ENCODE measurements at places on chromosomes 7 and 10.

- no peak for DNase-seq
Observed at GRCh38 chr7:19969859-19970493, 196.6 kb upstream of the TMEM196 start.

- peak; percentile 81 for DNase-seq
Observed at GRCh38 chr7:135512135-135512887, 2.4 kb upstream of the CNOT4 start.

DNA sequence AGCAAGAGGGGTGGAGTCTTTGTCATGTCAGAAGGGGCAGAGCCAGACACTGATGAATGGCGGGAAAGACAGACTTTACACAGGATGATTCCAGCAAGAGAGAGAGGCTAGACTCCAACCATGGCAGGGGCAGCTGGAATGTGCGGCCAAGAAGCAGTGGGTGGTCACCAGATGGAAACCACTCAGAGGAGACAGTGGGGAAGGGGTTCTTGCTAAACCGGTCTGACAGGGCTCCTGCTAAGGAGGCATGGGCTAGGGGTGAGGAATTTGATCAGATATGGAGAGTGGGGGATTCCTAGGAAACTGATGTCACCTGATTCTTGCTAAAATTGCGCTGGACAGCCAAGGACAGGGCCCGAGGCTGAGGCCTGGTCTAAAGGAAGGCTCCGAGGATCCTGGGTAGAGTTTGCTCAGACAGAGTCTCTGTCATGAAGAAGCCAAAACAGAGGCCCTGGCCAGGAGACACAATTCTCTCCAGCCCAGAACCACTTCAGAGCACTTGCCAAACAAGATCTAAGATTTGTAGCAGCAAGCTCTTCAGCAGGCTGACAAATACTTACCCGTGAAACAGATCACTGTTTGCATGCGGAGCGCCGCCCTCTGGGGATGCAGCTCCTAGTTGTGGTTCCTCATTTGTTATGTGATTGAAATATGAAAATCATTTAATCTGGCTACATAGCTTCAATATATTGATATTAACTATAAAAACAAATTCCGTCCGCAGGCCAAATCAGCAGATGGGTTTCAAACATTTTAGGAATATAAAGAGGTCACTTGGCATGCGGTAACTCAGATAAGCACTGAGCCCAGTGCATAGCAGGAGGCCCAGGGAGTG, 377.0 kb downstream of the TCERG1L start:
- no peak for DNase-seq

DNA sequence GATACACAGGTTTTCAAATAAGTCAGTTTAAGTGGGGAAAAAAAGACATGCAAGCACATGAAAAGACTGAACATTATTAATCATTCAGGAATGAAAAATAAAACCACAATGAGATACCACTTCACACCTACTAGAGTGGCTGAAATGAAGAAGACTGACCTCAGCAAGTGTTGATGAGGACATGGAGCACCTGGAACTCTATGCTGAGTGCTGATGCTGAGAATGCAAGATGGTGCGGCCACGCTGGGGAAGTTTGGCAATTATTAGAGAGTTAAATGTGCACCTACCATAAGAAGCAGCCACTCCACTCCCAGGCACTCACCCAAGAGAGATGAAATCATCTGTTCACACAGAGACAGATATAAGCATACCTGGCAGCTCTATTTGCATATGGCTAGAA, 32.9 kb upstream of the ELFN1 start:
- DNase-seq, result no peak

DNA sequence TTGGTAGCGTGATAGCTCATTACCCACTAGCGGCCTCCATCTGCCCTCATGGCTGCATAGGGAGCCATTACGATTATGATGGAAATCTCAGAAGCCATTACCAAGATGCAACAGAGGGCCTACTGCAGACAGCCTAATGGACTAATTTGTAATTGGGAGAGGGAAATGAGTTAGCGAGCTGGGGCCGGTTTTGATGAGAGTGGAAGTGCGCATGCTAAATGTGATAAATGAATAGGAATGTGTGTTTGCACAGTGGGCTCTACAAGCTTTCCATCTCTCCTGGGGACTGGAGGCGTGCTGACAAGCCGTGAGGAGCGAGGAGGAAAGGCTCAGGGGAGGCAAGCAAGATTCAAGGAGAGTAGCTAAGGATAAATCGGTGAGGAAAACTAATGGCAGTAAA, 644.5 kb upstream of the GALNT17 start:
- no peak for DNase-seq

Measured in activated CD4-positive, alpha-beta T cell treated with anti-CD3 and anti-CD28 coated beads, Interleukin-2, amount 10 ng/mL, durations not matched to agents 24 days and 14 days (primary cell).